ENCODE measurements at places on chromosomes 4 and X. TPM values are rescaled to one million over a fixed set of nuclear protein-coding genes. Genes with fewer than 3 reads are reported as not detected.

The SEC24D gene
- 12.8 TPM for total RNA-seq

The ARMCX1 gene
- 71.4 TPM for total RNA-seq

The CT55 gene
- 0.31 TPM for total RNA-seq

The DCAF8L2 gene
- total RNA-seq = not detected

The UGT8 gene
- total RNA-seq = 5.9 TPM

The FMR1NB gene
- not detected for total RNA-seq
